Esophagus squamous epithelium (tissue), 5 donors: ENCODE measurements at places on chromosomes 3 and 15.
A peak's percentile ranks its signal among the peaks of the same experiment; 100 is the strongest.

GRCh38 chr3:104437131-104437750 is 929.5 kb upstream of the ALCAM start:
- no peak for DNase-seq

- DNase-seq, result no peak
Measured at GRCh38 chr3:58383904-58384303, 49.7 kb downstream of the PDHB start.

- no peak for DNase-seq
Measured at GRCh38 chr15:51579012-51579411, 43.6 kb downstream of the DMXL2 start.

DNA sequence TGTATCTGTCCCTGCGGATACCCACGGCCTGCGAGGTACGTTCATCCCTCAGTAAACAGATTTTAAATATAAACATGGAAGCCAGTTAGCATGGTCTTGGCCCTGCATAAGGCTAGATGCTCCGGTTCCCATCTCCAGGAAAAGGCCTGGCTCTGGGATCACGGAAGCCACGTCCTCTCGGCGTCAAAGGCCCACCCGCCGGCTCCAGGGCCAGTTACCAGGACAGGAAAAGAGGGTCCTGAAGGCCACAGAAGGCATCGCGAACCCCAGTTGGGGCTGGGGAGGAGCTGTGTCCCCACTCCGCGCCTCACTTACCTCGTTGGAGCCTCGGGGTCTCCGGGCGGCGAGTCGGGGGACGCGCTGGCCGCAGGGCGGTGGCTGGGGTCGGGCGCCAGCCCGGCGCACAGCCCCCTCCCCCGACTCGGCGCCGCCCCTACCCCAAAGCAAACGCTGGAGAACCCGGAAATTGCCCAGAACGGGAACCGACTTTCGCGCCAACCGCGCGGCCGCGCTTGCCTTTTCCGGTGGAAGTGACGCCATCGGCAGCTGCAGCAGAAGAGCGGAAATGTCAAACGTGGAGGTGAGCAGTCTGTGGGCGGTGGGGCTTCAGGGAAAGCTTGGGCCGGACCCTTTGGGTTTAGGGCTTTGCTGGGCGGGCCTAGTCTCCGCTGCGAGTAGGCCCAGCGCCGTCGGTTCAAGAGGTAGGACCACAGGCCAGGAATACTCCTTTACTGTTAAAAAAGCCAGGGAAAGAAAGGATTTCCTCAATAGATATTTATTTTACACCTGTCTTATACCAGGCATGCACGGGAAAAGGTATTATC is at the start of gene TOPBP1:
TOPBP1 (minus strand) TSS at position 488 of the 824 bp plus-strand sequence. CDS start 814 bp downstream, outside the sequence.
- DNase-seq, result peak; percentile 12

GRCh38 chr15:98650417-98651035 is 2.2 kb downstream of the IGF1R start:
- DNase-seq, result no peak

DNA sequence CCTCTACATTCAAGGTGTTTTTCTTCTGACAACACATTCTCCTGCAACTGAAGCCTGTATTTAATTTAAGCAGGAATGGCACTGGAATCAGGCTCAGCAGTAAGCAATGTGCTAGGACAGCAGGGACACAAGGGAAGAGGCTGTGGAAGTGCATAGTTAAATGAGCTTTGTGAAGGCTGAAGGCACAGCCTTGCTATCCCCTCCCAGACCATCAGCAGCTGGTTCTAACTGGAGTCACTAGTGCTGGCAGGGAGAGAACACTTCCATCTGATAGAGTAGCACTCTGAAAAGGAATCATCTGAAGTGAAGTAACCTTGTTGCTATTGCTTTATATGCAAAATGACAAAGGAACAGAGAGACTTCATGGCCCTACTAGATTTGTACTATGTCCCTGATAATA is 14.7 kb downstream of the UQCC5 start:
- no peak for DNase-seq

- no peak for DNase-seq
Measured at GRCh38 chr3:194257916-194258668, 93.0 kb downstream of the CPN2 start.
